Upper lobe of left lung (tissue), 6 donors: ENCODE measurements at places on chromosomes 16 and 17. TPM values are rescaled to one million over a fixed set of nuclear protein-coding genes. Genes with fewer than 3 reads are reported as not detected.
A peak's percentile ranks its signal among the peaks of the same experiment; 100 is the strongest.

The TMC7 gene
- total RNA-seq: 11.5 TPM

DNA sequence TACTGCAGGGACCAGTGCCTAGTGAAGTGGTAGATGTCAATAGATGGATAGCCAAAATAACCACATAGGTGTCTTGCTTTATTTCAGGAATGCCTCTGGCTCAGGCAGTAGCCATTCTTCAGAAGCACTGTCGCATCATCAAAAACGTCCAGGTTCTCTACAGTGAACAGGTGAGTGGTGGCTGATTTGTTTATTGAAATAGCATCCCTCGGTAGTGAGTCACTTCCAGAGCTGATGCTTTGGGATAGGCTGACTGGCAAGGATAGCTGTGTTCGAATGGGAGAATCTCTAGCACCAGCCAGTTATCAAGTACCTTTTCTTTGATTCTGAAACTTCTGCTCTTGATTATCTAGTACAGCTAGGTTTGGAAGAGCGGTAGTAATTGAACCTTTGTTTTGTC is 10.3 kb downstream of the PHAF1 start:
- no peaks in the 10 kb centered on the region for H3K4me1 ChIP-seq
- H3K27ac ChIP-seq: no peak overlapping the region
- peaks cover 47% of the 10 kb centered on the region for H3K36me3 ChIP-seq
- H3K4me3 ChIP-seq: no peak overlapping the region

GRCh38 chr16:55324285-55325079 is 479 bp downstream of the IRX6 start:
- peak overlapping the region; percentile 35 for H3K27ac ChIP-seq
- H3K36me3 ChIP-seq: no peaks in the 10 kb centered on the region
- no peak for DNase-seq
- no peaks in the 10 kb centered on the region for H3K27me3 ChIP-seq
- H3K4me1 ChIP-seq: peaks cover 20% of the 10 kb centered on the region
- H3K4me3 ChIP-seq: peak overlapping the region; percentile 43

GRCh38 chr17:81556863-81557262 is 4.7 kb upstream of the FAAP100 start:
- H3K4me3 ChIP-seq: no peak overlapping the region
- H3K27me3 ChIP-seq: no peaks in the 10 kb centered on the region
- H3K27ac ChIP-seq: no peak overlapping the region
- DNase-seq: no peak
- H3K36me3 ChIP-seq: peaks cover 60% of the 10 kb centered on the region

- no peaks in the 10 kb centered on the region for H3K4me1 ChIP-seq
- H3K36me3 ChIP-seq: no peaks in the 10 kb centered on the region
- H3K4me3 ChIP-seq: no peak overlapping the region
- no peak overlapping the region for H3K27ac ChIP-seq
- no peak for DNase-seq
- H3K27me3 ChIP-seq: no peaks in the 10 kb centered on the region
Measured at GRCh38 chr16:68710211-68710610, 26.9 kb upstream of the CDH1 start.

DNA sequence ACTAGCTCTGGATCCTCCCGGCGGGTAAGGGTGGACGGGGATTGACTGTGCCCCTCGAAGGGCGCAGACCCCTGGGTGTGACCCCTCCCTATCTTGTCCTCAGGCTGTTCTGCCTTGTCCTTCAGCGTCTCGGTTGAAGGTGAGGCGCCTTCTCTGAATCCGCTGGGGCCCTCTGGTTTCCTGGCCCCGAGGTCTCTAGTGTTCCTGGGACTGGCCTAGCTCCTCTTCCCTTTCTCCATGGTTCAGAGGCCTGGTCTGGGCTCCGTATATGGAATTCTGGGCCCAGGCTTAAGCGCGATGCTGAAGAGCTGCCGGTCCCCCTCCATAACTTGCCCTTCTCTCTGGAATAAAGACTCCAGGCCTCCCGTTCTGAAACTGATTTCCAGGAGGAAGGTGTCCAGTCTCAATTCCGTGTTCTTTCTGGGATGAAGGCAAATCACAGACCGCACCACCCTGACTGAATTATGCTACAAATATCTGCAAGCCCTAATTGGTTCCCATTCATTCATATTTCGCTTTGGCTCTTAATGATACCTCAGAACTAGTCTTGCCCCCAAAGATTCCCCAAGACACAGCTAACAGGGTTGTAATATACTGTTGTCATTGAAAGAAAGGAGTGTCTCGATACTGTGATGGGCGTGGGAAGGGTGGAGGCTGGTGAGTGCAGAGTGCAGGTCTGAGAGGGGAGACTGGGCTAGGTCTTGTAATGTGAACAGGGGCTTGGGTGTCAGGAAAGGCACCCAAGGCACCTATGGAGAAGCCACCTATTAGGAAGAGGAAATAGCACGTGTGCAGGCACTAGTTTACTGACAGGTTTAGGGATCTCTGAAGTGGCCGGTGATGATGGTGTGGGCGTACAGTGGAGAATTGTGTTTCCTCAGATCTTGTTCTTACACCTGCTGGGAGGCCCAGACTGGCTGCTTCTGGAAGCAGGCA is 851 bp downstream of the EDC4 start:
- H3K4me1 ChIP-seq: peaks cover 21% of the 10 kb centered on the region
- H3K36me3 ChIP-seq: peaks cover 48% of the 10 kb centered on the region
- no peak for DNase-seq
- H3K27me3 ChIP-seq: no peaks in the 10 kb centered on the region
- H3K27ac ChIP-seq: peak overlapping the region; percentile 88
- peak overlapping the region; percentile 72 for H3K4me3 ChIP-seq

GRCh38 chr16:80652441-80652840 is 111.6 kb downstream of the DYNLRB2 start:
- no peaks in the 10 kb centered on the region for H3K4me1 ChIP-seq
- no peak overlapping the region for H3K27ac ChIP-seq
- H3K4me3 ChIP-seq: no peak overlapping the region
- H3K27me3 ChIP-seq: no peaks in the 10 kb centered on the region

DNA sequence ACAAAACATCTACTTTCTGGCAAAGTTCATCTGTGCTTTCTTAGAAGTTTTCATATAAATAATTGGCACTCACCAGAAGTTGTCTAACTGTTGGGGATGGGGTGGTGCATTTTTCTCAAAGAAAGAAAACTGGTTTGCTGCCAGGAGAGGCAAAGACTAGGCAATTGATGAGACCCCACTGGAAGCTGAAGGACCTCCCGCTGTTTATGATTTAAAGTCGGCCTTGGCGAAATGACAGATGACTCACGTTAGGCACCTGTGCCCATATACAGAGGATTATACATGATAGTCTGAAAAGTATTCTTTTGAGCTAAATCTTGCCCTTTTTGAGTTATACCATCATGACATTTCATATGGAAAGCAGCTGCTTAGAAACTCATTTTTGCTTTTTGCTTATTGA is 193.0 kb upstream of the ZFHX3 start:
- H3K27ac ChIP-seq: no peak overlapping the region
- no peaks in the 10 kb centered on the region for H3K36me3 ChIP-seq
- no peak for DNase-seq
- no peak overlapping the region for H3K4me3 ChIP-seq
- no peaks in the 10 kb centered on the region for H3K27me3 ChIP-seq

- no peak overlapping the region for H3K27ac ChIP-seq
- no peak overlapping the region for H3K4me3 ChIP-seq
- no peaks in the 10 kb centered on the region for H3K27me3 ChIP-seq
- no peaks in the 10 kb centered on the region for H3K4me1 ChIP-seq
- H3K36me3 ChIP-seq: no peaks in the 10 kb centered on the region
- DNase-seq: no peak
Measured at GRCh38 chr17:5789528-5789927, 205.2 kb upstream of the NLRP1 start.

GRCh38 chr17:39576187-39576586 is 31.5 kb downstream of the NEUROD2 start:
- no peak for DNase-seq
- H3K27me3 ChIP-seq: no peaks in the 10 kb centered on the region
- H3K4me3 ChIP-seq: no peak overlapping the region
- H3K36me3 ChIP-seq: no peaks in the 10 kb centered on the region
- H3K4me1 ChIP-seq: peaks cover 23% of the 10 kb centered on the region

GRCh38 chr16:51418258-51418657 is 267.2 kb upstream of the SALL1 start:
- H3K4me3 ChIP-seq: no peak overlapping the region
- H3K4me1 ChIP-seq: no peaks in the 10 kb centered on the region
- no peaks in the 10 kb centered on the region for H3K27me3 ChIP-seq
- no peaks in the 10 kb centered on the region for H3K36me3 ChIP-seq
- DNase-seq: no peak

The TLCD3A gene
- total RNA-seq: 5.1 TPM

- H3K27ac ChIP-seq: no peak overlapping the region
- DNase-seq: no peak
- no peaks in the 10 kb centered on the region for H3K27me3 ChIP-seq
- H3K4me3 ChIP-seq: no peak overlapping the region
- no peaks in the 10 kb centered on the region for H3K36me3 ChIP-seq
- H3K4me1 ChIP-seq: no peaks in the 10 kb centered on the region
Measured at GRCh38 chr16:65392806-65393565, 271.1 kb upstream of the CDH11 start.

The PSKH1 gene
- total RNA-seq: 36.5 TPM

The VTN gene
- 1.0 TPM for total RNA-seq

- H3K27ac ChIP-seq: no peak overlapping the region
- H3K27me3 ChIP-seq: no peaks in the 10 kb centered on the region
- H3K4me1 ChIP-seq: no peaks in the 10 kb centered on the region
- H3K36me3 ChIP-seq: no peaks in the 10 kb centered on the region
- no peak for DNase-seq
- no peak overlapping the region for H3K4me3 ChIP-seq
Measured at GRCh38 chr16:55133654-55134053, 190.3 kb upstream of the IRX6 start.

- DNase-seq: peak; percentile 60
- H3K27ac ChIP-seq: no peak within 1 kb of the TSS
- no peaks in the 10 kb centered on the region for H3K36me3 ChIP-seq
- H3K4me3 ChIP-seq: no peak within 1 kb of the TSS
- no peaks in the 10 kb centered on the region for H3K4me1 ChIP-seq
Measured at GRCh38 chr16:75206749-75207451, at the start of gene CTRB2. TSS of gene CTRB2 (minus strand) at chr16:75207161. CDS start at chr16:75207141, 20 bp downstream.

DNA sequence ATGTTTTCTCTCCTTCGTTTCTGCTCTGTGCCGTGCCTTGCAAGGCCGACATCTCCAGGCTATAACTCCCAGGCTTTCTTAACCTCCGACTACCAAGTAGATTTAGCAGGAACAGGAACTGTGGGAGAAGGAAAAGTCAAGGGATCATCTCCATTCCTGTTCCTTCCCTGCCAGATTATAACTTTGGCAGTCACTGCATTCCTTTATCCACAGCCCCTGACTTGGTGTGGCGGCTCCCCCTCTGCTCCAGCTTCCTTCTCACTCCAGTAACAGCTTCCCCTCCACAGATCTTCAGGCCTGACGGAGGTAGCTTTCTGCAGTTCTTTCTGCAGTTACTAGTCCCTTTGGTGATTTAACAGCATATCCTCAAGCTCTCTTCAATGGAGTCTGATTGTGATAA is 234.6 kb upstream of the MON1B start:
- H3K27ac ChIP-seq: no peak overlapping the region
- H3K4me3 ChIP-seq: no peak overlapping the region
- H3K27me3 ChIP-seq: no peaks in the 10 kb centered on the region

The TBC1D26 gene
- total RNA-seq: not detected

- H3K36me3 ChIP-seq: no peaks in the 10 kb centered on the region
- H3K27ac ChIP-seq: no peak overlapping the region
- H3K27me3 ChIP-seq: no peaks in the 10 kb centered on the region
Measured at GRCh38 chr17:38533866-38534497, 71.8 kb downstream of the SRCIN1 start.

The CCL8 gene
- total RNA-seq: not detected

GRCh38 chr16:49594685-49595498 is 221.3 kb downstream of the C16orf78 start:
- H3K4me3 ChIP-seq: no peak overlapping the region
- H3K27me3 ChIP-seq: no peaks in the 10 kb centered on the region
- no peaks in the 10 kb centered on the region for H3K36me3 ChIP-seq
- no peak for DNase-seq

GRCh38 chr16:85360323-85361277 is 248.3 kb upstream of the CIBAR2 start:
- no peak overlapping the region for H3K4me3 ChIP-seq
- peak; percentile 57 for DNase-seq
- H3K36me3 ChIP-seq: no peaks in the 10 kb centered on the region
- peaks cover 11% of the 10 kb centered on the region for H3K4me1 ChIP-seq
- H3K27ac ChIP-seq: peak overlapping the region; percentile 82

GRCh38 chr17:5866978-5867377 is 203.2 kb upstream of the WSCD1 start:
- no peak for DNase-seq
- H3K4me1 ChIP-seq: no peaks in the 10 kb centered on the region
- no peaks in the 10 kb centered on the region for H3K27me3 ChIP-seq

- no peak overlapping the region for H3K4me3 ChIP-seq
- H3K36me3 ChIP-seq: no peaks in the 10 kb centered on the region
- no peak for DNase-seq
- no peaks in the 10 kb centered on the region for H3K4me1 ChIP-seq
Measured at GRCh38 chr17:16973760-16974540, 2.0 kb upstream of the TNFRSF13B start.
